Activated T-cell treated with anti-CD3 and anti-CD28 coated beads, Interleukin-2, amount 50 U/mL, for 4 hours (primary cell): ENCODE measurements at places on chromosomes 12 and 14.

- DNase-seq, result no peak
Measured at GRCh38 chr12:124952801-124953200, 36.1 kb downstream of the DHX37 start.

DNA sequence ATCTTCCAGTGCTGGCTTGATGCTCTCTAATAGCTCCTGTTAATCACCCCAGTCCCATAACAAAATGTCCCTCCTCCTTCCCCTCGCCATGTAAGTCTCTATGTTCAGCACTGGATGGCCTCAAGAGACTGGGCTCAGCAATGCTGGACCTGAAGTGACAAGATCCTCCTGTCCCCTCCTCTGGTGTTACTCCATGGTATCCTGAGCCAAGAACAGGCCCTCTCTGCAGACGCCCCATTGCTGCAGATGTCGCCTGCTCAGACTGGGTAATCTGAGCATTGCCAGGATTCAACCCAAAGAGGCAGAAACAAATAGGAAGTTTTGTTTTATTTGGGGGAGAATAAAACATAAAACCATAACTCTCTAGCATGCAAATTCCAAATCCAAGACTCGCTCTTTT lies 149.7 kb downstream of the NTF3 start:
- DNase-seq, result no peak

GRCh38 chr14:52325126-52325525 lies 11.0 kb downstream of the PTGER2 start:
- DNase-seq, result no peak

DNA sequence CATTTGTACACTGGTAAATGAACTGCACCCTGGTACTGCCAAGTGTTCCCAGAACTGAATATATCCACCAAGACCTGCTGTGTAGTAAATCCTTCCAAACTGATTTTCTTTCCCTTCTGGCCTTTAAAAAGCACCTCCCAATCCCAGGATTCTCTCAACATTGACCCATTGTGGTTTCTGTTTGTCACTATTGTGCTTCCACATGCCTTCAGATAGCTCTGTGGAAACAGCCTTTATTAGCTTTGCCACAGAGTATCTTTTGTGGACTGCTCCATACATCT lies 949 bp upstream of the KIF21A start:
- DNase-seq, result no peak

- no peak for DNase-seq
Measured at GRCh38 chr12:26001530-26001929, 43.0 kb downstream of the RASSF8 start.

GRCh38 chr12:116508145-116509121 lies 50.7 kb upstream of the MAP1LC3B2 start:
- no peak for DNase-seq

DNA sequence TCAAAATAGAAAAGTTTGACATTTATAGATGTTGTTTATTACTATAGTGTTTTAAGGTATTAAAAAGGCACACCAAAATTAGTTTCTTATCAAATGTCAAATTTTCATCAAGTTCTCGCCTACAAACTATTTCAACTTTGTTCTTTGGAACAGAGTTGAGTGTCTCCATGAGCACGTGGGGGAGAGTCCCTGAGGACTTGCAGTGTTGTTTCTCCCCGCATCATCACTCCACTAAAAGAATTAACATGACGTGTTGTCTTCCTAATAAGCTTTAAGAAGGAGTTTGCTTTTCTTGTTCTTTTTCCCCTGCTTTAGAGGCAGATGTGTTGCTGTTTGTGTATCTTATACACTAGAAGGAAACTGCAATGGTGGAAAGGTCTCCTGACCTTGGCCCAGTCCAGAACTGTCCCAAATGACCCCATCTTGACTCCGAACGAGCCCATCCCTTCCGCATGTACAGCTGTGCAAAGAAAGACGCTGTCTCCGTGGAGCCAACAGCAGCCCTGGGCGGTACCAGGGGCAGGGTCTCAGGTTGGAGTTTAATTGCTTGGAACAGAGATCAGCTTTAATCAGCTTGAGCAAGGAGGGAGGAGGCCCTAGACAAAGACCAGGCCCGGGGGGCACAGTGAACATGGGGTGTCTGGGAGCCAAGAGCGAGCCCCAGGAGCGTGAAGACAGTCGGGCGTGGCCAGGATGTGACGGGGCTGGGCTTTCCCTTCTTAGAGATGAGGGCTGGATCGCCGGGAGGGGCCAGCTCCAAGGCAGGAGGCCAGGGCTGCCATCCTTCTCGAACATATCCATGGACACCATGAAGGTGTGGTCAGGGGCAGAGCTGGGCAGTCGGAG lies 215.4 kb upstream of the RTL1 start:
- peak; percentile 2 for DNase-seq

- DNase-seq, result no peak
Measured at GRCh38 chr12:12661086-12661856, 34.7 kb downstream of the GPR19 start.

DNA sequence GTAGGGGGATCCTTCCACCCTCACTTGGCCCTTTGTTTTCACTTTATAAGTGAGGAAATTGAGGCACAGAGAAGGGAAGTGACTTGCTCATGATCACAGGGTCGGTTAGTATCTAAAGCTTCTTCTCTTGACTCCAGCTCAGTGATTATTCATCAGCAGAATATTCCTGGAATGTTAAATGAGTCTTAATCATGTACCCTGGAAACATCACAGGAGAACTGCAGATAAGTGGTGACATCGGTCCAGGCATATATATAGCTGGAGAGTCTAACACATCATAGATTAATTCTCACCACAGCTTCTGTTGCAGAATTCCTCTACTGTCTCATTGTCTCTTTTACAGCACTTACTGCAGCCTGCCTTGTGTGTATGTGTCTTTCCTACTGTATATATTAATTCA lies 69.9 kb downstream of the PAH start:
- no peak for DNase-seq

- DNase-seq, result peak; percentile 76
Measured at GRCh38 chr14:105527826-105528585, 1.6 kb downstream of the TMEM121 start.

GRCh38 chr14:50091240-50091913 lies 25.0 kb downstream of the VCPKMT start:
- DNase-seq, result no peak

DNA sequence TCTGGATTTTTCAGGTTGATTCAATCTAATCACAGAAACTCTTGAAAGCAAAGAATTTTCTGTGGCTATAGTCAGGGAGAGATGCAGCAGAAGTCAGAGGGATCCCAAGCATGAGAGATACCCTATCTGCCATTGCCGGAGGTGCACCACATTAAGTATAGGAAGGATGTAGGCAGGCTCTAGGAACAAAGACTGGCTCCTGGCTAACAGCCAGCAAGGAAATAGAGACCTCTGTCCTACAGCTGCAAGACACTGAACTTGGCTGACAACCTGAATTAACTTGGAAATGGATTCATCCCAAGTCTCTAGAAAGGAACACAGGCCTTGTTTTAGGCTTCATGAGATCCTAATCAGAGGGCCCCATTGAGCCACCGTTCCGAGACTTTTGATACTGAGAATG lies 364.9 kb upstream of the FLRT2 start:
- DNase-seq, result no peak

DNA sequence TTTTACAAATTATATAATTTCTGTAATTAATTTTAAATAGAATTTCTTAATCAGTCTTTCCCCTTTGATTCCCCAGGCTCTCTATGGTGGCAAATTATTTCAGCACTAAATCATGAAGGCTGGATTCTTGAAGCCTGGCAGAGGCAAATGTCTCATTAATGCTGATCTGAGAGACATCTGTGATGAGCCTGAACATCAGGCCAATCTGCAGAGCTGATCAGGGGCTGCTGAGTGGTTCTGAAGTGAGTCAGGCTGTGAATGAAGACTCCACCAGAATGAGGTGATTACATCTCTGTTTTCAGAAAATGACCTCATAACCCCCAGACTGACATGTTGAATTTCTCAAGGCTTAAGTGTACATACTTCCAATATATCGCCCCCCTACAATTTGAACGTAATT lies 124.2 kb upstream of the MIS18BP1 start:
- DNase-seq, result no peak

- peak; percentile 72 for DNase-seq
Measured at GRCh38 chr12:123237646-123238329, 4.6 kb downstream of the MTRFR start.

GRCh38 chr14:104202259-104203070 lies 64.1 kb downstream of the KIF26A start:
- no peak for DNase-seq

GRCh38 chr14:56386024-56386423 lies 193.6 kb upstream of the TMEM260 start:
- DNase-seq, result no peak

DNA sequence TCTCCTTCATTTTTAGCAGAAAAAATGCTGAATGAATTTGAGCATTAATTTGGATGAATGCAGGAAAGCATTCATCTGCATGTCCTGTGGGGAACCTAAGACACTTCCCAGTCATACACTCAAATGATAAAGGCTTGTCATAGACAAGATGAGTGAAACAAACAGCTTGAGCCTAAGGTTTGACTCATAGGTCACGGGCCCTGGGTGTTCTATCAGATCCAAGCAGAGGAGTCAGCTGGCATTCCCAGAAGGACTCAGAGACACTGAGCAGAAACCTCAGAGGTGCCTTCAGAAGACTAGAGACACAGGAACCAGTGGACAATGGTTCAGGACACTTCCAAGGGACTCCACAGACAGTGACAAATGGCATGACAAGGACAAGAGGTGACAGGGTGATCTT lies 183.9 kb downstream of the NTF3 start:
- no peak for DNase-seq

DNA sequence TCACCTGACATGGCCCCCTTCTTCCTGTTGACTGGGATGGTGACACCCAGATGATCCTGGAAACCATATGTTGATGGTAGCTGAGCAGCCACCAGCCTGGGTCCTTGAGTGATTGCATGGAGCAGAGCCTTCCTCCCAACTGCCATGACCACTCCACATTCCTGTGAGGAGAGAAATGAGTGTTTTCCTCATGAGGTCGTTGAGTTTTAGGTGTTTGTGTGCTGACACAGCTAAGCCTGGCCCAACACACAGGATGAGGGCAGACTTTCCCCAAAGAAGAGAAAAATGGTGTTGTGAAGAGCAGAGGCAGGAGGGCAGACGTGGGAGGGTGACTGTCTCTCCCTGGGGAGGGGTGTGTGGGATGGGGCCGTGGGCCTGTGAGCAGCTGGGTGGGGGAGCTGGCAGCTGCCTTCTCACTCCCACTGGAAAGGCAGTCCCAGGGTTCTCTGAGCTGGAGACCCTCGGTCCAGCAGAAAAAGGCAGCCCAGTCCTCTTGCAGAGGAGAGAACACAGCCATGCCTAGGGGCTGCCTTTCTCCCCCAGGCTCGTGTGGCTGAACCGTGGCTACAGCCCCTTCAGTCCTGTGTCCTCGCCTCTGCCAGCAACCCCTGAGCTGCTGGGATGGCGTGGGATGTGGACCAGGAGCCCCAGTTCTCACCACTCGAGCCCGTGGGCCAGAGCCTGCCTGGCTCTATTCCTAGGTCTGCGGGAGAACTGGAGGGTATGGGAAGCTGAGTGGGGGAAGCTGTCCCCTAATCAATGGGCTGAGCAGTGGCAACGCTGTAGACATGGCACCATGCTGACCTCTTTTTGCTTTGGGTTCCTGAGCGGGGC lies 257.0 kb downstream of the ADGRD1 start:
- DNase-seq, result no peak

DNA sequence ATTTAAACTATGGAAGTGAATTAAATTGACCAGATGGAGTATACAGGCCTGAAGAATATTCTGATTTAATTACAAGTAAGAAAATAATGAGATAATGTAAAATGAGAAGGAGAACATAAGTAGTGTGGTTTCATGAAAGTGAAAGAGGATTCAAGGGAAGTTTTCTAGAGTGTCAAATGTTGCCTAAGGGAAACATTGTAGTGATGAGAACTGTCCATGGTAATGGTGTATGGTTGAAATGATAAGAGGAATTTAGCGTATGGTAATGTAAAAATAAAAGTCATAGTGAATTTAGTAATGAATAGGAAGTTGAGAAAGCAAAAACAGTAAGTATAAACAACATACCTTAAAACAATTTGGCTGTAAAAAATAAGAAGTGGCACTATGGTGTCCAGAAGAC lies 1954.6 kb upstream of the FLRT2 start:
- no peak for DNase-seq

GRCh38 chr12:69096669-69097335 lies 142.6 kb upstream of the CPSF6 start:
- DNase-seq, result no peak

DNA sequence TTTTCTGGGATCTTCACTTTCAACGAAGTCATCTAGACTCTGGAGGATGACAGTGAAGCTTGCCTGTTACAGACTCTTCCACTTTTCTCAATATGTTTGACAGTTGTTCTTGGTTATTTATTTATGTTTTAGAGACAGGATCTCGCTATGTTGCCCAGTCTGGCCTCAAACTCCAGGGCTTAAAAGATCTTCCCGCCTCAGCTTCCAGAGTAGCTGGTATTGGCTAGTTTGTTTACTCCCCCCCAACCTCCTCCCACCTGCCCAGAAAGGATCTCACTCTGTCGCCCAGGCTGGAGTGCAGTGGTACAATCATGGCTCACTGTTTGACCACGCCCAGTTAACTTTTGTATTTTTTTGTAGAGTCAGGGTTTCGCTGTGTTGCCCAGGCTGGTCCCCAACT lies 3.3 kb downstream of the SPATS2 start:
- DNase-seq, result no peak

DNA sequence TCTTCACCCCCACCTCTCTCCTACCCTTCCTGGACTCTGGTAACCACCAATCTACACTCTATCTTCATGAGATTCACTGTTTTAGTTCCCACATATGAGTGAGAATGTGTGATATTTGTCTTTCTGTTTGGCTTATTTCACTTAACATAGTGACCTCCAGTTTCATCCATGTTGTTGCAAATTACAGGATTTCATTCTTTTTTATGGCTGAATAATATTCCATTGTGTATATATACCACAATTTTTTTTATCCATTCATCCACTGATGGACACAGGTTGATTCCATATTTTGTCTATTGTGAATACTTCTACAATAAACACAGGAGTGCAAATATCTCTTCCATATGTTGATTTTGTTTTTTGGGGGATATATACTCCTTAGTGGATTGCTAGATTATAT lies 140.5 kb downstream of the OTOGL start:
- no peak for DNase-seq

GRCh38 chr14:85084344-85084743 lies 445.6 kb upstream of the FLRT2 start:
- DNase-seq, result no peak

- DNase-seq, result no peak
Measured at GRCh38 chr12:62603811-62604098, 137.1 kb downstream of the MON2 start.

DNA sequence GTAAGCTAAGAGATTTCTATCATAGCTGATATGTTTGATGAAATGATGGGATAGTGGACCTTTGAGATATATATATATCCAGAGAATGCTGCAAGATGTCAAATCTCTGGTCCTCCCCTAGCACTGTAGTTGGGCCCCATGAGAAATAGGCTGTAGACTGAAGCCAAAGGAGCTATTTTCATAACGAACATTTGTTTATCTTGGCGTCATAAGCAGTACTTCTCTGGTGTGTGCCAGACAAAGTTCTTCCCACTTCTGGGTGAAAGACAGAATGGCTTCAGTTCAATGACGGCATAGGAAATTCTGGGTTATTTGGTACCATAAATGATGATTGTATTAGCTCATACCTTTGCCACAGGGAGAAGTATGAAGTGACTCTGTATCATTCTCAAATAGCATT lies 534.3 kb downstream of the SOX5 start:
- DNase-seq, result no peak
